ENCODE measurements at places on chromosomes 1 and 21. TPM values are rescaled to one million over a fixed set of nuclear protein-coding genes. Genes with fewer than 3 reads are reported as not detected.

DNA sequence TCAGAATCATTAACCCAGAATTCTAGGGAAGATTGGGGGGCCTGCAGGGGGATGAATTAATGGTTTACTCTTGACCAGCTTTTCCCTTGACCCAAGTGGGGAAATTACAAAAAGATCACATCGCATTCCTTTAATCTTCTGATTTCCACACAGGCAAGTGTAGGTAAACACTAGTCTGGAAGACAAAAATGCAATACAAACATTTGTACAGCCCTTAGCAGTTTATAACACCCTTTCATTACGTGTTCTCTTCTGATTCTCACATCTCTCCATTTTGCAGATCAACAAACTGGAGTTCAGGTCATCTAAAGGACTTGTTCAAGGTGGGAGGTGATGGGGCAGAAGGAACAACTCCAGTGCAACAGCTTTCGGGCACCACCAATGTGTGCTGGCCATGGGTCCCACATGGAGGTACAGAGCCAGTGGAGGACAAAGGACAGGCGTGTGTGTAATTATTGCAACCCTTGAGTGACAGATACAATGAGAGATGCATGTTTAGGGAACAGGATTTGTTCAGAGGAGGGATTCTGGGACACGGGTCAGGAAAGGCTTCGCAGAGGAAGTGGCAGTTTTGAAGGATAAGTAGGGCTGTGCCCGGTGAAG lies 20.4 kb downstream of the ATF3 start:
- H3K4me3 ChIP-seq = no peak overlapping the region
- H3K4me1 ChIP-seq = no peaks in the 10 kb centered on the region
- peaks cover 22% of the 10 kb centered on the region for H3K27me3 ChIP-seq
- DNase-seq = no peak

GRCh38 chr1:43327549-43328292 lies 9.9 kb upstream of the MPL start:
- H3K4me3 ChIP-seq = no peak overlapping the region
- no peaks in the 10 kb centered on the region for H3K36me3 ChIP-seq
- no peak for DNase-seq
- H3K4me1 ChIP-seq = peaks cover 15% of the 10 kb centered on the region
- H3K27ac ChIP-seq = no peak overlapping the region

- peaks cover 23% of the 10 kb centered on the region for H3K4me1 ChIP-seq
- H3K4me3 ChIP-seq = peak overlapping the region; percentile 55
- no peaks in the 10 kb centered on the region for H3K36me3 ChIP-seq
- H3K27ac ChIP-seq = peak overlapping the region; percentile 78
- H3K27me3 ChIP-seq = no peaks in the 10 kb centered on the region
These were observed 9.8 kb upstream of the TSPAN2 start for GRCh38 chr1:115098979-115099692.

DNA sequence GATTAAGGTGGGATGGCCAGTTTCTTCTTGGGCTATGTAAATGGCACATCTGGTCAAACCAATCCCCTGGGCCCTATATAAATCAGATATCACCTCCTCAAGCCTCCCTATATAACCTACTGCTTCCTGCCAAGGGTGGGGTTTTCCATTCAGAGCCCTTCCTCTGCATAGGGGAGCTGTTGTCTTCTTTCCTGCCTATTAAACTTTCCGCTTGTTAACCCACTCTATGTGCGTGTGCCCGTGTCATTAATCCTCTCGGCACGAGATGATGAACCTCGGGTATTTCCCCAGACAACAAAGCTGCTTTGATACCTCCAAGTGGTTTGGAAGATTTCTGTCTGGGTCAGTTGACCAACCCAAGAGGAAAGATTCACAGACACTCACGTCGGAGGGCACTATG lies 19.3 kb upstream of the SERTAD4 start:
- no peak overlapping the region for H3K4me3 ChIP-seq
- H3K4me1 ChIP-seq = no peaks in the 10 kb centered on the region
- H3K27me3 ChIP-seq = no peaks in the 10 kb centered on the region
- H3K36me3 ChIP-seq = no peaks in the 10 kb centered on the region

- no peak overlapping the region for H3K4me3 ChIP-seq
- H3K4me1 ChIP-seq = peaks cover 8% of the 10 kb centered on the region
- no peak overlapping the region for H3K27ac ChIP-seq
- H3K36me3 ChIP-seq = no peaks in the 10 kb centered on the region
- H3K27me3 ChIP-seq = no peaks in the 10 kb centered on the region
- DNase-seq = peak; percentile 36
These were observed 18.6 kb downstream of the PTAFR start for GRCh38 chr1:28157894-28158293.

DNA sequence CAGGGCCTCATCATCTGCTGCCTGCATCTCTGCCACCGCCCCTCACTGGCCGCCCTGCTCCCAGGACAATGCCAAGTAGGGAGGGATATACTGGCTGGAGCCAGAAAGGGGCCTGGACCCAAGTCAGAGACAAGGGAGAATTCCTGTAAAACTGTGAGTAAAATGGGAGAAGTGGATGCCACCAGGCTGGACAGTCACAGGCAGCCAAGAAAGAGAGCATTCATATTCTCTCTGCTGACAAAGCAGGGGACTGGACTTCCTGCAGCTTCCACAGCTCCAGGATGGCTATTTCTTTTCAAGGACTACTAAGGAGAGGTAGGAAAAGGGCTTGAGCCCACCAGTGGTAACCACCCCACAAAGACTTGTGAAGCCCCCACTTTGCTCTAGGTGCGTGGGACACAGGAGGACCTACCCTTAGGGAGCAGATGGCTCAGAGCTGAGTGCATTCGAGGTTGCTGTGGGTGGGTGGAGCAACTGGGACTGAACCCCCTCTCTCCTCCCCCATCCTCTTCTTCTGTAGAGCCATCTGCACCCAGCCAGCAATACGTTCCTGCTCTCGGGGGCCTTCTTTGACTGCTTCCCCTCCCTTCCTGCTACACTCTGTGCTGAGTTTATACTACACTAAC lies 57.5 kb downstream of the GLIS1 start:
- DNase-seq = no peak
- peaks cover 18% of the 10 kb centered on the region for H3K4me1 ChIP-seq
- peaks cover 40% of the 10 kb centered on the region for H3K27me3 ChIP-seq
- no peak overlapping the region for H3K4me3 ChIP-seq

- peak; percentile 10 for DNase-seq
- H3K27ac ChIP-seq = no peak overlapping the region
- H3K27me3 ChIP-seq = peaks cover 59% of the 10 kb centered on the region
- peak overlapping the region; percentile 63 for H3K4me3 ChIP-seq
- H3K36me3 ChIP-seq = no peaks in the 10 kb centered on the region
- H3K4me1 ChIP-seq = peaks cover 6% of the 10 kb centered on the region
These were observed 720 bp downstream of the SUSD4 start for GRCh38 chr1:223363057-223363855.

GRCh38 chr1:223312705-223313414 lies 51.1 kb downstream of the SUSD4 start:
- H3K27ac ChIP-seq = no peak overlapping the region
- no peak for DNase-seq
- no peaks in the 10 kb centered on the region for H3K27me3 ChIP-seq
- no peak overlapping the region for H3K4me3 ChIP-seq
- H3K4me1 ChIP-seq = no peaks in the 10 kb centered on the region
- no peaks in the 10 kb centered on the region for H3K36me3 ChIP-seq

GRCh38 chr1:1093610-1093943 lies 19.5 kb upstream of the RNF223 start:
- H3K36me3 ChIP-seq = no peaks in the 10 kb centered on the region
- no peaks in the 10 kb centered on the region for H3K27me3 ChIP-seq
- no peak for DNase-seq
- no peaks in the 10 kb centered on the region for H3K4me1 ChIP-seq
- H3K27ac ChIP-seq = no peak overlapping the region
- H3K4me3 ChIP-seq = no peak overlapping the region

OR2AK2 gene
- total RNA-seq = not detected

All from PC-9 (cell line).